ENCODE measurements at places on chromosomes 11 and 22. TPM values are rescaled to one million over a fixed set of nuclear protein-coding genes. Genes with fewer than 3 reads are reported as not detected.

Gene SLC22A12
- not detected for total RNA-seq

- no peak overlapping the region for H3K4me3 ChIP-seq
- H3K4me1 ChIP-seq: no peaks in the 10 kb centered on the region
- H3K27ac ChIP-seq: no peak overlapping the region
- H3K27me3 ChIP-seq: no peaks in the 10 kb centered on the region
- no peak for DNase-seq
These were observed 36.2 kb upstream of the HEPHL1 start for GRCh38 chr11:93984936-93985335.

DNA sequence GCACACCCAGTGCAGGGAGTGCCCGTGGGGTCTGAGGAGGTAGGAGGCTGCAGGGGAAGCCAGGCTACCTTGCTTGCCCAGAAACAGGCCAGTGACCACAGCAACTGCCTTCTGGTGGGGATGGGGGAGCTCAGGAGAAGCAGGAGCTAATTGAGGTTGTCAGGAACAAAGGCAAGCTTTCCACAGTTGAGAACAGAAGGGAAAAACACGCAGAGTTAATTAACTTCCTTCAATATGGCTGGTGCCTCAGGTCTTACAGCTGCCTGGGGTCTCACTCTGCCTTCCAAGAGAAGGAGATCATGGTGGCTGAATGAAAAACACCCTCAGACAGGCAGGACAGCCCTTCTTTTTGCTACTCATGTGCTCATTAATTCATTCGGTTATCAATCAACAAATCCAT is 127.9 kb upstream of the SYT13 start:
- H3K4me1 ChIP-seq: peaks cover 24% of the 10 kb centered on the region
- no peak overlapping the region for H3K27ac ChIP-seq
- no peak overlapping the region for H3K4me3 ChIP-seq
- no peaks in the 10 kb centered on the region for H3K36me3 ChIP-seq
- H3K27me3 ChIP-seq: no peaks in the 10 kb centered on the region

- no peak for DNase-seq
- H3K27ac ChIP-seq: no peak overlapping the region
- H3K4me1 ChIP-seq: no peaks in the 10 kb centered on the region
- H3K36me3 ChIP-seq: no peaks in the 10 kb centered on the region
These were observed 31.8 kb upstream of the IGSF22 start for GRCh38 chr11:18757811-18758210.

DNA sequence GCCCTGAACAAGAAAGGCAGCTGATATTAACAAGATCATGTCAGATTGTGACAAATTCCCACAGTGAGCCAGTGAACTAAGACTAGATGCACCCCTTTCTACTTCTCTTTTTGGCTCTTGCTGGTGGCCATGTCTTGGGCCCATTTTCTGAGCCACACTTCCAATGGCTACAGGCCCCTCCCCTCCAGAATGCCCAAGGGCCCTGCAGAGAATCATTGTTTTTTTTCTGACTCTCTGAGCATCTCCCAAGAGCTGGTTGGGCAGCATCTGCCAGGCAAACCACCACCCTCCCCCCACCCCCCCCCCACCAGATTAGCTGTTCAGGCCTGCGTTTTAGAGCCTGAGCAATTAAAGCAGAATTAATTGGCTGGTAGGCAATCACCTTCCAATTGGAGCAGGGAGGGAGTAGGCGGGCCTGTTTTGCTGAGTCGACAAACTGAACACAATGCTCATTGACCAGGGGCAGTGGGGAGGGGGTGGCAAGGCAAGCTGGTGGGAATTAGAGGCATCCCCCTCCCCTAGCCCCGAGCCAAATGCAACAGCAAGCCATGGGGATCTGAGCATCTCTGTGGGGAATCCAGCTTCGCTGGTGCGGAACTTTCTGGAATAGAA is 541.4 kb downstream of the MN1 start:
- H3K36me3 ChIP-seq: no peaks in the 10 kb centered on the region
- H3K4me1 ChIP-seq: no peaks in the 10 kb centered on the region
- no peaks in the 10 kb centered on the region for H3K27me3 ChIP-seq
- no peak for DNase-seq

GRCh38 chr11:69306821-69307220 is 12.9 kb downstream of the MYEOV start:
- no peak overlapping the region for H3K27ac ChIP-seq
- no peak for DNase-seq
- H3K4me1 ChIP-seq: peaks cover 3% of the 10 kb centered on the region
- no peak overlapping the region for H3K4me3 ChIP-seq
- no peaks in the 10 kb centered on the region for H3K36me3 ChIP-seq
- H3K27me3 ChIP-seq: no peaks in the 10 kb centered on the region

DNA sequence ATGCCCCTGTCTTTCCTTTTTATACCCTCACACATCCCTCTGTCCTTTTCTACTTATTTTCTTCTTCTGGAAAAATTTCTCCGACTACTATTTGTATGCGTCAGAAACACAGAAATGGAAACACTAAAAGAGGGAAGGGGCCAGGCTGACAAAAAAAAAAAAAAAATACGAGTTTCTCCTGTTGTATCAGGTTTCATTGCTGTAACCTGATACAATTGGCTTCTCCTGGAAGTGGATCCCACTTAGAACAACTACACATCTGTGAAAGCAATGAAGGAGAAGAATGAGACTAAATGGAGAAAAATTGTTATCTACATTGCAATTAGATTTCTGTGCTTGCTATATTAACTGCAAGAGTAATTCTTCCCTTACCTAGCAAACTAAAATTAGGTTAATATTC is 393.9 kb downstream of the GUCY1A2 start:
- H3K4me3 ChIP-seq: no peak overlapping the region
- no peaks in the 10 kb centered on the region for H3K4me1 ChIP-seq
- H3K27me3 ChIP-seq: no peaks in the 10 kb centered on the region
- no peaks in the 10 kb centered on the region for H3K36me3 ChIP-seq
- no peak for DNase-seq
- H3K27ac ChIP-seq: no peak overlapping the region

DNA sequence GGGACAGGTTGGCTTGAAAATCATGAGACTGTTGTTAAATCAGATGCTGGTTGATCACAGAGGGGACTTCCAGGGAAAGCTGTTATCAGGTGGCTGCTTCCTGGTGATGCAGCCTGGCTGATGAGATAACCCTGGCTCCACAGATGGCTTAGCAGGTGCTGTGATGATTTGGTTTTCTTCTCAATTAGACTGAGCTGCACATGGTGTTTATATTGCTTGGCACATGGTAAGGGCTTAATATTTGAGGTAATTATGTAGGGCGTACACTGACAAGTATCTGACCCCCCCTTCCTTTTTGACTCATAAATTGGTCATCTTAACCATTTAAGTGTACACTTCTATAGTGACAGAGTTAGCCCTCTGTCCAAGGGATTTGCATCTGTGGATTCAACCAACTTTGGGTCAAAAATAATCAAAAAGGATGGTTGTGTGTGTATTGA is 7.0 kb downstream of the RPS3 start:
- H3K36me3 ChIP-seq: peaks cover 56% of the 10 kb centered on the region
- H3K27ac ChIP-seq: no peak overlapping the region
- H3K4me3 ChIP-seq: no peak overlapping the region
- H3K4me1 ChIP-seq: peaks cover 5% of the 10 kb centered on the region
- no peaks in the 10 kb centered on the region for H3K27me3 ChIP-seq

GRCh38 chr22:41574847-41575381 is 14.1 kb downstream of the CSDC2 start:
- H3K4me1 ChIP-seq: no peaks in the 10 kb centered on the region
- H3K27ac ChIP-seq: no peak overlapping the region
- no peaks in the 10 kb centered on the region for H3K27me3 ChIP-seq
- DNase-seq: no peak
- H3K36me3 ChIP-seq: no peaks in the 10 kb centered on the region

DNA sequence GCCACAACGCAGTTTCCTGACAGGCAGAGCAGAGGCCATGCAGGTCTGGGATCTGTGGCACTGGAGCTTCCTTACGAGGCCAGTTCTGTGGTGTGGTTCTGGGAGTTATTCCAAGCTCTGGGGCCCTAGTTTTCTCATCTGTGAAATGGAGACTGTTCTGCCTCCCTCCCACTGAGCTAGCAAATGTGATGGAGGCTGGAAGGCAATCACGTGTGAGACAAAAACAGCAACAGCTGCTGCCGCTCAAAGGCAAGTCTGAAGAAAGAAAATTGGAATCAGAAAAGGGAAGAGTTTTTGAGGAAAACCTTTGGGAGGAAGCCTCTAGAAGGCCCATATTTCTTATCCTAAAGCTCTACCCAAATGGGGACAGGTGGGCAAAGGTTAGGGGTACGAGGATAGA is 8.3 kb upstream of the RIC3 start:
- no peaks in the 10 kb centered on the region for H3K36me3 ChIP-seq
- no peak overlapping the region for H3K4me3 ChIP-seq
- H3K4me1 ChIP-seq: no peaks in the 10 kb centered on the region

Gene PNPLA5
- 8.2 TPM for total RNA-seq

DNA sequence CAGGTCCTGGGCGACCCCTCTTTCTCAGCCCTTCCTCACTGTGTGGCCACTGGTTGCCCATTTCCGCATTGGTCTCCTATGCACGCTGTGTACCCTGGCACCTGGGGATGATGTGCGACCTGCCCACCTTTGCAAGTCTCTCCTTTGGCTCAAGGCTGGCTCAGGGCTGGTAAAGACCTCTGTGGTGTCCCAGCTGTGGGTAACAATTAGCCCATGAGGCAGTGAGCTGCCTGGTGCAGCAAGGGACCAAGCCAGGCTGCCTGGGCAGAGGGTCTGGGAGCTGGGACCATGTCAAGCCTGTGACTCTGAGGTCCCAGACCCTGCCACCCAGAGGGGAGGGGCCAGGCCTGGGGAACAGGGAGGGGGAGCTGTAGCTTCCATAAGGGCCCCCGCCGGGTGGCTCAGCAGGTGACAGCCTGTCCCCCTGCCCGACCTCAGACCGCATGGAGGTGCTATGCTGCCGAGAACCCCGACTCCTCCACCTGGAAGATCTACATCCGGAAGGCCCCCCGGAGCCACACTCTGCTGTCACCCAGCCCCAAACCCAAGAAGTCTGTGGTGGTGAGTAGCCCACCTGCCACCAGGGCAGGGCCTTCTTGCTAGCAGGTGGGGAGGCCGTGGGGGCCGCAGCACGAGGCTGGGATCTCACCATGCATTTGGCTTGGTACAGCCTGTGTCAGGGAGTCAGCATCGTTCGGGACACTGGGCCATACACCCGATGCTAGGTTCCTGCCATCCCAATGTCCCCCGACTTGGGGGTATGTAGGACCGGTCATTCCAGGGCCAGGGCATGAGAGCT is 112.5 kb downstream of the KCNQ1OT1 start:
- no peaks in the 10 kb centered on the region for H3K4me1 ChIP-seq
- H3K27me3 ChIP-seq: peaks cover 91% of the 10 kb centered on the region
- H3K27ac ChIP-seq: no peak overlapping the region

Gene CNGA4
- not detected for total RNA-seq

GRCh38 chr22:27637604-27638003 is 164.0 kb downstream of the MN1 start:
- DNase-seq: no peak
- peaks cover 42% of the 10 kb centered on the region for H3K4me1 ChIP-seq
- no peak overlapping the region for H3K4me3 ChIP-seq
- H3K36me3 ChIP-seq: no peaks in the 10 kb centered on the region
- no peaks in the 10 kb centered on the region for H3K27me3 ChIP-seq
